ENCODE measurements at places on chromosomes 16 and 17. TPM values are rescaled to one million over a fixed set of nuclear protein-coding genes. Genes with fewer than 3 reads are reported as not detected.

TPSG1 gene
- total RNA-seq = not detected

MYH11 gene
- total RNA-seq = 1,606 TPM

GRCh38 chr16:57530104-57530521 lies 6.3 kb downstream of the CCDC102A start:
- H3K27me3 ChIP-seq = no peaks in the 10 kb centered on the region
- DNase-seq = peak; percentile 84
- no peak overlapping the region for H3K4me3 ChIP-seq
- H3K36me3 ChIP-seq = no peaks in the 10 kb centered on the region
- H3K4me1 ChIP-seq = no peaks in the 10 kb centered on the region

GRCh38 chr17:4584101-4584916 lies at the start of gene SMTNL2:
TSS of gene SMTNL2 (plus strand) at chr17:4584529. CDS start at chr17:4584606, 77 bp downstream.
- no peak within 1 kb of the TSS for H3K27ac ChIP-seq
- H3K36me3 ChIP-seq = no peaks in the 10 kb centered on the region
- peak; percentile 83 for DNase-seq
- H3K4me1 ChIP-seq = no peaks in the 10 kb centered on the region
- H3K27me3 ChIP-seq = no peaks in the 10 kb centered on the region
- peak within 1 kb of the TSS; percentile 17 for H3K4me3 ChIP-seq

- no peaks in the 10 kb centered on the region for H3K4me1 ChIP-seq
- H3K27me3 ChIP-seq = no peaks in the 10 kb centered on the region
- H3K36me3 ChIP-seq = no peaks in the 10 kb centered on the region
- no peak overlapping the region for H3K27ac ChIP-seq
Observed at GRCh38 chr17:67020293-67020766, 24.0 kb upstream of the CACNG1 start.

- no peak for DNase-seq
- no peaks in the 10 kb centered on the region for H3K4me1 ChIP-seq
- no peak overlapping the region for H3K27ac ChIP-seq
- H3K4me3 ChIP-seq = no peak overlapping the region
- H3K27me3 ChIP-seq = no peaks in the 10 kb centered on the region
Observed at GRCh38 chr16:87729266-87729954, 36.4 kb downstream of the KLHDC4 start.

- no peaks in the 10 kb centered on the region for H3K36me3 ChIP-seq
- no peak overlapping the region for H3K4me3 ChIP-seq
- no peaks in the 10 kb centered on the region for H3K4me1 ChIP-seq
- H3K27me3 ChIP-seq = no peaks in the 10 kb centered on the region
- DNase-seq = no peak
Observed at GRCh38 chr16:12584488-12585233, 219.0 kb downstream of the CPPED1 start.

- H3K27me3 ChIP-seq = no peaks in the 10 kb centered on the region
- no peak overlapping the region for H3K4me3 ChIP-seq
- no peak for DNase-seq
- H3K4me1 ChIP-seq = no peaks in the 10 kb centered on the region
- no peaks in the 10 kb centered on the region for H3K36me3 ChIP-seq
Observed at GRCh38 chr16:57807252-57807967, 5.1 kb upstream of the KIFC3 start.

TBC1D3I gene
- total RNA-seq = 1.1 TPM
